ENCODE measurements at places on chromosomes 5 and 9.

- no peak for DNase-seq
Observed at GRCh38 chr5:150497274-150497988, 10.5 kb upstream of the NDST1 start.

DNA sequence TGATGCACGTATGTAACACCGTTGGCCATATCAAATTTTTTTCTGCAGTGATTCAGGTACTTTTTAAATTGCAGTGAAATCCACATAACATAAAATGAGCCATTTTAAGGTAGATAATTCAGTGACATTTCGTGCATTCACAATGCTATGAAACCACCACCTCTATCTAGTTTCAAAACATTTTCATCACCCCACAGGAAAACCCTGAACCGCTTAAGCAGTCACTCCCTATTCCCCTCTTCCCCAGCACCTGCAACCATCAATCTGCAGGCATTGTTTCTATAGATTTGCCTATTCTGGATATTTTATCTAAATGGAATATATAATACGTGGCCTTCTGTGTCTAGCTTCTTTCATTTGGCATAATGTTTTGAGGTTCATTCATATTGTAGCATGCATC, 79.2 kb downstream of the BOD1 start:
- DNase-seq: no peak

DNA sequence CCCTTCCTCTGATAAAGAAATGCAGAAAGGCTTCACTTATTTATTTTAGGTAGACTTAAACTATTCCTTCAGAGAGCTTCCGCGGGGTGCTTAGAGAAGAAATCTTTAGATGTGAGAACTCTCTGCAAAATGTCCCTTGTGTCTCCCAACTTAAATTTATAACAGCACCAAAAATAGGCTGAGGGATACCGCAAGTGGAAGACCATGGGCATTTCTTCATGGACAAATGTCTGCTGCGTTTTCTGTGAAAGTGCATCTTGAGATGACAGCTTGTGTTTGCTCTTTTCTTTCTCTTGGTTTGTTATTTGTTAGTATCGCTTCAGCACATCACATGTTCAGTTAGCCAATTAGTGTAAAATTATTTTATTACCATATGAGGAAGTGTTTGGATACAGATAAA, 15.3 kb upstream of the GRIN3A start:
- no peak for DNase-seq

DNA sequence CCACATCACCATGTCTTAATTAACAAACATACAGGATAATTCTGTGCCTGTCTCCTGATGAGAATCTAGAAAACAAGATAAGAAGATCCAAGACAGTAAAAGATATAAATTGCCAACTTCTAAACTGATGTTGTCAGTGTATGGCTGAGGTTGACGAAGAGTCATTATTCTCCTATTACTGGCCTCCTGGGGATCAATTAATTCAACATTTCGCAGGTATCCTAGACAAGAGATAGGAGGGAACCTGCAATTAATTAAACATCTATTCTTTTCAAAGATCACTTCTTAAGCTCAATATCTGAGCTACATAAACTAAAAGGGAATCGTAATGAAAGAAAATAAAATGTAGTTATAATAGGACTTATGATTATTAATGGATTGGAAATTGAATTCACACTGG, 232.0 kb upstream of the GRIA1 start:
- no peak for DNase-seq

DNA sequence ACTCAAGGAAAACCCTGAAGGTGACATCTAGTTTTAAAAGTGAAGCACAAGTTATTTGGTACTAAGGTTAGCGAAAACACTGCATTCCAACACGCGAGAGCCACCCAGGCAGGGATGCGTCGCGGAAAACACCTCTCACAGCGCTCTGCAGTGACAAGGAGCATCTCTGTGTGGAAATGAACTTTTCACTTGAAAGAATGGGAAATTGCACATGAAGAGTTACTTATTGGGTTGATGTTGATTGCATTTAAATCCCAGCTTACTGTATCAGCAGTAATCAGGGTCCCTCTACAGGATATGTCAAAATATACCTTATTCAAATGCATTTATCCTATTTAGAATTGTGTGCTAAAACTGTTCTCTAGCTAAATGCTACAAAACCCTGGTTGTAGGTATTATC, 144.4 kb downstream of the BNC2 start:
- no peak for DNase-seq

DNA sequence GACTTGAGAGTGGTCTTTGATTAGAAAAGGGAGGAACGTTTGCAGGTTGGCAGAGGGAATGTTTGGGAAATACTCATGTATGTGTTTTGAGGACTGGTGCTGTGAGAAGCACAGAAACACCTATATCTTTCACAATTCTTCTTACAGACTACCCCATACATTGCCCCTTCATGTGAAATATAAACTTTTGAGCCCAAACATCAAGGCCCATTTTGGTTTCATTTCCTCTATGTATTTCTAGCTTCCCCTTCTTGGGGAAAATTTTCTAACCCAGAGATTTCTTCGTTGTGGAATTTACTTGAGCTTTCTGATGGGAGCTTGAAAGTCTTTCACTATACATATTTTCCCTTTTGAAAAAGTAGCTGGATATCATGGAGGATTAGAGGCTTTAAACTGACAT, 67.6 kb downstream of the FYB1 start:
- no peak for DNase-seq

DNA sequence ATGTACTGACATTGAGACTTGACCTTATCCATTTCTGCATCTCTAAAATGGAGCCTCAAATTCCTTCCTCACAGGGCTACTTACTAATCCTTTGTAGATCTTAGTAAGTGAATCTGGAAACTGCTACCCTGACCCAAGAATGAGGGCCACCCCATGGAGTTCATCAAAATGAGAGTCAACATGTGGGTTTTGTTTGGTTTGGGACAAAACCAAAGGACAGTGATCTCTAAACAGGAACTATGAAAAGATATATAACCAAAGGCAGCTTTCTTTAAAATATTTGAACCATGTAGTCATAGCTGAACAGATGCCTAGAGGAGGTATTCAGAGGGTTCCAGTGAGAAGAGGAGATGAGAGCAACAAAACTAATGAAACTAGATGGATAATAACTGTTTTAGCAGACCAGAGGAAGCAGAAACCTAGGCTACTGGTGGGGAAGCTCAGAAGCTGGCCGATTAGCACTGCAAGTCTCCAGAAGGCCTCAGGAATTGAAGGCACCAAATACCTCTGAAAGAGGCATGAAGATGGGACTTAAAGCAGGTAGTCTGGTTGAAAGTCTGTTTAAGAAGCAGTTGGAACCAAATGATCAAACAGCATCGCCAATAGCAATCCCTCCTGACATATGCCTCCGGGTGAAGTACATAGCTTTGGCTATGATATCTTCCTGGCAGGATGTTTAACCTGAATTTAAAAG, 45.8 kb downstream of the THOC3 start:
- no peak for DNase-seq

DNA sequence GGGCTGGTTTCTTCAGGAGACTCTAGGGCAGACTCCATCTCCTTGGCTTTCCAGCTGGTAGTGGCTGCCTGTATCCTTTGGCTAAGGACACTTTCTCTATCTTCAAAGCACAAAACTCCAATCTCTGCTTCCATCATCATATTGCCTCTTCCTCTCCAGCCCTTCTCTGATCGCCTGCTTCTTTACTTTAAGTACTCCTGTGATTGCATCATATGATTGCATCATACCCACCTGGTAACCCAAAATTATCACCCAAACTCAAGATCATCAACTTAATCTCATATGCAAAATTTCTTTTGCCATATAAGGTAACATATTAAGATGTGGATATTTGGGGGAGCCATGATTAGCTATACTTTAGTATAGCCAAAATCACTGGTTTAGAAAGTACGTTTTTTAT, 1092.6 kb upstream of the CDH6 start:
- no peak for DNase-seq

DNA sequence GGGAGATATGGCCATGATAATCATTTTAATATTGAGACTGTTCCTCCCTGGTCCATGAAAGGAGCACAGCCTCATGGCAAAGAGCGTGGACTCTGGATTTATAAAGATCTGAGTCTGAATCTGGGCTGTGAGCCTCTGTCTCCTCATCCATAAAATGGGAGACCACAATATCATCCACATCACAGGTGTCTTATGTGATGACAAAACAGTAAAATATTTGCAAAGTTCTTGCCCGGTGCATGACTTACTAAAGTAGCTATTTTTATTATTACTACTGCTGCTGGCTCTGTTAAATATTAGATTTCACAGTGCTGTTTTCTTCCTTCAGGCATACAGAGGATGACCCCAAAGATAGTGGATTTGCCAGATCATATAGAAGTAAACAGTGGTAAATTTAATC, 74.1 kb downstream of the TEK start:
- no peak for DNase-seq
